ENCODE measurements at places on chromosomes 6 and 20.
A peak's percentile ranks its signal among the peaks of the same experiment; 100 is the strongest.

GRCh38 chr6:45951321-45952167 is 64.1 kb downstream of the CLIC5 start:
- no peak for DNase-seq

- DNase-seq, result peak; percentile 92
These were observed 46.2 kb upstream of the TRIM26 start for GRCh38 chr6:30259140-30260035.

GRCh38 chr6:46410334-46410953 is 80.8 kb downstream of the RCAN2 start:
- peak; percentile 11 for DNase-seq

DNA sequence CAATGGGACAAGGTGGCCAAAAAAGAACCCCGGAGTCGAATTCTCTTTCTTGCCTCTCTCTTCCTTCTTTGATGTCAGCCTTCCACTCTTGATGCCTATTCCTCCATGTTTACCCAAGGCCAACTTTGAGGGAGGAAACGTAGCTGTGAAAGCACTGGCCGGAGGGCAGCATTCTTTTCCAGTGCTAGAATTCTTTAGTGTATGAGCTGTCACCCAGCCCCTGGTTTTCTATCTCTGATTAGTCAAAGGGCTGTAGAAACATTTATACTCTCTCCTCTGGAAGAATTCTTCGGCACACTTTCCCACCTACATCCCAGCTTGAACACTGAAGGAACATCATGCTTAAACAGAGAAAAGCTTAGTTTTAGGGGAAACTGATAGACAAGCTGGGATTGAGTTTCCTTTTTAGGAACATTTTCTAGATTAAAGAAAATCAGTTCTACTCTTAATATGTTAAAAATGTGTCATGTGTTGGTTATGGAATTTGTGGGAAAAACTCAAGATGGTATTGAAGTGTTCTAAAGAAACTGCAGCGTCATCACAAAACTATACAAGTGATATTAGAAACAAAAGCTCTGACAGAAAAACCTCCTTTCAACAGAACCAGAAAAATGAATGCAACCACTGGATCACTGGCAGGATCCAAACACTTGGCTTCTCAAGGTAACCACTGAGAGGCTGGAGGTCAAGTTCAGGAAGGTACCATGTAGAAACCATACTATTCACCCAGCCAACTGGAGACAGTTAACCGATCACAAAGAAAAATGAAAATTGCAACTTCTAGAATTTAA is 20.7 kb upstream of the UTRN start:
- DNase-seq, result peak; percentile 17

GRCh38 chr6:111864138-111865048 is 8.9 kb downstream of the FYN start:
- DNase-seq, result no peak

- no peak for DNase-seq
These were observed 17.9 kb downstream of the VSTM2L start for GRCh38 chr20:37920679-37921322.

GRCh38 chr6:98880486-98880885 is 46.1 kb downstream of the POU3F2 start:
- no peak for DNase-seq

GRCh38 chr6:132298344-132298949 is 102.8 kb downstream of the MOXD1 start:
- DNase-seq, result peak; percentile 62

DNA sequence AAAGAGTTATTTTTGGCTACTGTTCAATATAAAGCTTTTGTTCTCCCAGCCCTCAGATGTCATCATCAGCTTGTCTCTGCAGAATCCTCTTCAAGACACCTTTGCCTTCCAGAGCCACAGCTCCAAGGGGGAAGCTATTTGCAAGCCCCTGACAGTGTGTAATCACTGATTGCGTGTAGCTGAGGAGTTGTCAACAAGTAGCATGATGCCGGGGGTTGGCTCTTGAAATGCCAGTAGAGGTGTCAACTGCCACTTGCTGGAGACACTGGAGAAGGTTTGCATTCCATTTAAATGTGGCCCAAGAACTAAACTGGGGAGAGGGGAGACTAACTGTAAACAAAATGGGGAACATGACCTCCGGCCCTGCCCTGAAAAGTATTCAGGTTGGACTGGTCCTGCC is 44.3 kb upstream of the PDYN start:
- DNase-seq, result no peak

DNA sequence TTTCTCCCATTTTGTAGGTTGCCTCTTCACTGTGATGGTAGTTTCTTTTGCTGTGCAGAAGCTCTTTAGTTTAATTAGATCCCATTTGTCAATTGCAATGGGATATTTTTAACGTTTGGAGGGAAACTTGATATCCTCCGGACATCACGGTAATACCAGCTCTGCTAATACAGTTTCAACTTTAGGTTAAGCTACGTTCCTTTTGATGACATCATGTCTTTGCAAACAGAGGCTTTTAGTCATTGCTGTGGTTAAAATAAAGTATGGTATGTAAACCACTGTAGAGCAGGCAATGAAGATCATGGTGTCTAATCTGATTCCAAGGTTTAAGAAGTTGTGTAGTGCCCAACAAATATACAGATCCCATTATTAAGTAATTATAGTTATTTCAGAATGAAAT is 168.0 kb upstream of the CHD6 start:
- no peak for DNase-seq

- DNase-seq, result no peak
These were observed 395.9 kb downstream of the DHX35 start for GRCh38 chr20:39358052-39358451.

DNA sequence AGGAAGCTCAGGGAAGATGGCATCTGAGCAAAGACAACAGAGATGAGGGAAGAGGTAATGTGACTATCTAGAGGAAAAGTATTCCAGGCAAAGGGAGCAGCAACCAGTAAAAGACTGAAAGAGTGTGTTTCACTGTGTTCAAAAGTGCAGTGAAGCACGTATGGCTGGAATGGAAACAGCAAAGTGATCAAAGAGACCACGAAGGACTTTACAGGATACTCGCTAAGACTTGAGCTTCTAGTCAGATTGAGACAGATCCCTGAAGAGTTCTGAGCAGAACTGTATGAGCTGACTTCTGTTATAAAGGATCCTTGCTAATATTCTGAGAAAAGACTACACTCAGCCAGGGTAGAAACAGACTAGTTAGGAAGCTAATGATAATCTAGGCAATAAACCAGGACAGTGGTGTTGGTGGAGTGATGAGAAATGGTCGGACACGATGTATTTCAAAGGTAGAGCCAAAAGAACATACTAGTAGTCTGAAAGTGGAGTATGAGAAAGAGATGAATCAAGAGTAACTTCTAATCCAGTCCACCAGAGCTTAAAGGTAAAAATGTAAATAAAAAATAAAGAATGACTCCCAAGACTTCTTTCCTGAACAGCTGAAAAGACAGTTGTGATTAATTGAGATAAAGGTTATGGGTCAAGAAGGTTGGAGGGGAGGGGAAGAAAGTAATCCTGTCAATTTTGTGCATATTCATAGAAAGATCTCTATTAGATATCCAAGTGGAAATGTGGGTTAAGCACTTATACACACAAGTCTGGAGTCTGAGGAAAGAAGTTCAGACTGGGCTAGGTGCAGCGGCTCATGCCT is 14.2 kb downstream of the SEC63 start:
- DNase-seq, result no peak

All from neural progenitor cell (in vitro differentiated cells).